ENCODE measurements at places on chromosomes 7 and 10.

DNA sequence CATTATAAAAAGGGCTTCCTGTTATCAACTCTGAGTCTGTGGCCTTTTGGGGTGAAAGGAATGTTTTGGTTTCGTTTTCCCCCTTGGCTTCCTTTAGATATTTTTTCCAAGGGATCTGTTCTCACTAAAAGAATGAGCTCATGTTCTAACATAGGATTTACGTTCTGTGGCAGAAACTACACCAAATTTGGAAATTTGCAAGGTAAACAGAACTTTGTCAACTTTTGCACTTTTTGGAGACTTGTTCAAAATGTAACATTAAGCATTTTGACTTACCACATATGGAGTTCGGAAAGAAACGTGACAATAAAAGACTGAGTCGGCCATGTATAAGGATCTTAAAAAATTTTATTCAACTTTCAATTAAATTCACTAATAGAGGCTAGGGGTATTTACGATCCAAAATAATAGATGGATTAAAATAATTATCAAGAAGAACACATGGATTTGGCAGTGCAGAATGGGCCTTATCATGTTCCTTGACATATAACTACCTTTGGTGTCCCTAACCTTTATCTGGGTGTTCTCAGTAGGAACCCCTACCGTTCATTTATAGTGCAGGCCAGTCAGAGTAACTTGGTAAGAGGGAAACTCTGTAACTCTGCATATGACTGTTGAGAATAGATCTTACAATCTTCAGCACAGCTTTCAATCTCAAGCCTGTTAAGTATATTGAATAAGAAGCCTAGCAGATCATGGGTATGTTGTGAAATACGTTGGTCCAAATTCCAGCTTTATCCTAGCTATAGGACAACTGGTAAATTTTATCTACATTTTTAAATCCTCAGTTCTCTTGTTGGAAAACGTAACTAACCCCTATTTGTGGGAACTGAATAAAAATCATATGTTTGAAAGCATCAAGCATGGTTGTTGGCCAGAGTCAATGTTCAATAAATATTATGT lies 11.8 kb downstream of the CPED1 start:
- DNase-seq: peak; percentile 86

DNA sequence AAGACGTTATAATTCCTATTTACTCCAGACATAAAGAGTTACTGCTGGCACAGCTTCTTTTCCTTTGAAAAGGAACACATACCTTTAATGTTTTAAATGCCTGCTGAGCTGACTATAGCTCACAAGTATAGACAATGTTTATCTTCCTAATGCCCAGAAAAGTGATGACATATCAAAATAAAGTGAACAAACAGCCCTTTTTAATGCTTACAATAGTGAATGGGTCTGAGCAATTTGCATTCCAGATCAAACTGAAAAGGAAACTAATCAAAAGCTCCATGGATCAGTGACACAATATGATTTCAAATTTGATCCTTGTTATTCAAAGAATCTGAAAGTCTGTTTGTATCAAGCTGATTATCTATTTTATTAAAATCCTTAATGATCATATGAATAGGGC lies 233.6 kb upstream of the SEMA3E start:
- DNase-seq: peak; percentile 20

DNA sequence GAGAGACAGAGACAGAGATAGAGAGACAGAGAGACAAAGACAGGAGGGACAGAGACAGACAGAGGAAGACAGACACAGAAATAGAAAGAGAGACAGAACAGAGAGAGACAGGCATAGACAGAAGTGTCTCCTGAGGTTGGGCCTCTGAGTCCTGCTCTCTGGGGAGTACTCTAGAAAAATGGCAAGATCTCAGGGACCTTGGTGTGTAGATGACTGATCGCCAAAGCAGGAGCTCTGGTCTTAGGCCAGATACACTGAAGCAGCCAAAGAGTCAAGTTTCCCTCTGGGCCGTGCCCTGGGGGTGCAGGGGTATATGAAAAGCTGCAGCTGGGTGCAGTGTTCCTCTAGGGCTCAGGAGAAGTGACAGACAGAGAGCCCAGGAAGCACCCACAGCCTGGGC lies 176.6 kb upstream of the TNS3 start:
- peak; percentile 66 for DNase-seq

GRCh38 chr7:72309476-72309875 lies 102.7 kb downstream of the CALN1 start:
- DNase-seq: no peak

DNA sequence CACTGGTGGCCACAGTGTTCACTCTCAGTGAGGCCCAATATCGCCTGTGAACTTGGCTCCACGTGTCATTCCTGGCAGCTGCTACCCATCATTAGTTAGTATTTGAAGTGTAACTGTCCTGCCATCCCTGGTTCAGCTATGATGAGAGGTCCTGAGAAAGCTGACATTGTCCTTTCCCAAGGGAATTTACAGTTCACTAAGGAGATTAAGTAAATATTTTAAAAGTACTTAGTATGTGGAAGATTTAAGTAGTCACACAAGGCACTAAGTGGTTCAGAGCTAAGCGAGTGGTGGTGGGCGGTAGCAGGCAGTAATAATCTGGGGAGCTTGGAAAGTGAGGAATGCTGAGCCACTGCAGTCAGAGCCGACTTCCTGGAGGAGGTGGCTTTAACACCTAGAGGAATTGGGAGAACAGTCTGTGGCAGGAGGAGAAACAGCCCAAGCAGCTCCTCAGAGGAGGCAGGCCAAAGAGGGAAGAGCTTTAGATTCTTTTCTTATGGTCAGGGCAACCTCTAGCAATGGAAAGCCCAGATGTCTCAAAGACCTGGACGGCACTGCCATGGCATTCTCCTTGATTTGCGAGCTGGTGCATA lies 519.7 kb downstream of the LRMDA start:
- DNase-seq: no peak

DNA sequence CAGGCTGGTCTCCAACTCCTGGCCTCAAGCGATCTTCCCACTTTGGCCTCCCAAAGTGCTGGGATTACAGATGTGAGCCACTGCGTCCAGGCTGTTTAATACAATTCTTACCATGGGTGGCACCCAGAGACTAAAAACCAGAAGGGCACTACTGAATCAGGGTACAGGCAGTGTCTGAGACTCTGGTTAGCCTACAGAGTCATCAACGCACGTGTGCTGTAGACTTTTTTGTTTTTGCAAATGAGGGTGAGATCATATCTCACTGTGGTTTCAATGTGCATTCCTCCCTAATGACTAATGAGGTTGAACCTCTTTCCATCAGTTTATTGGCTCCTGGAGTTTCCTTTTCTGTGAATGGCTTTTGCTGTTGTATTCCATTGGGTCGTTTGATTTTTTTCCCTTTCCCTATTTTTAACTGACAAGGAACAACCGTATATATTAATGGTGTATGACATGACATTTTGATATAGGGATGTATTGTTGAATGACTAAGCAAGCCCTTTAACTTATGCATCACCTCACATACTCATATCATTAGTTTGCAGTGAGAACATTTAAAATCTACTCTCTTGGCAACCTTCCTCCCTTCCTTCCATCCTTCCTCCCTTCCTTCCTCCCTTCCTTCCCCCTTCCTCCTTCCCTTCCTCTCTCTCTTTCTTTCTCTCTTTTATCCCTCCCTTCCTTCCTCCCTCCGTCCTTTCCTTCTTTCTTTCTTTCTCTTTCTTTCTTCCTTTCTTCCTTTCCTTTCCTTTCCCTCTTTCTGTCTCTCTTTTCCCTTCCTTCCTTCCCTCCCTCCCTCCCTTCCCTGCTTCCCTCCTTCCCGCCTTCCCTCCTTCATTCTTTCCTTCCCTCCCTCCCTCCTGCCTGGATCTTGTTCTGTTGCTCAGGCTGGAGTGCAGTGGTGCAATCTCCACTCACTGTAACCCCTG lies 9.3 kb upstream of the TMEM270 start:
- peak; percentile 97 for DNase-seq

DNA sequence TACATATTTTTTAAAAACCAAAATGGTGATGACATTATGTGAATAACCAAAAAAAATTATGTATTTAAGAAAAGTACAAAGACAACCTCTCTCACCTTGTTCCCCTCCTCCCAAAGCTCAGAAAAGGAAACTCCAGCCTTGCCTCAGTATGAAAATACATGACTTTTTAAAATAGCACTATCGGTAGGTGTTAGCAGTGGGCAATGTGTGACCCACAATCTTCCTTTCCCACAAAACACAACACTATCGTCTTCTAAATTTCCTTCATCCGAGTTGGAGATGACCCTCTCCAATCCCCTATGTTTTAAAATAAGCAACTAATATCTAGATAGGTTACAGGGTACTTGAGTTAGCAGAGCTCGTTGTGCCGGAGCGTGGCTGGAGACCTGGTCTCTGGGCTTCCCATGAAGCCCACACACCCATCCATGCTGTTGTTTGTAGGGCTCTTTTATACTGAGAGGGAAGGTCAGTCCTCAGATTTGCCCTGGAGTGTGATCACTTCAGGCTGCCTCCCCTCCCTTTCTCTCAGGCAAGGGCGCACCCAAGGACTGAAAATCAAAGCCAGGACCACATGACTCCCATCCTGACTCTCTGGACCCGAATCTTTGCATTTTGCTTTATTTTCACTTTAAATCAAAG lies 107.6 kb downstream of the JAZF1 start:
- no peak for DNase-seq

GRCh38 chr10:86958901-86959736 lies 720 bp downstream of the SNCG start:
- DNase-seq: peak; percentile 79

- peak; percentile 82 for DNase-seq
Observed at GRCh38 chr7:134941185-134941900, 45.0 kb upstream of the AGBL3 start.

DNA sequence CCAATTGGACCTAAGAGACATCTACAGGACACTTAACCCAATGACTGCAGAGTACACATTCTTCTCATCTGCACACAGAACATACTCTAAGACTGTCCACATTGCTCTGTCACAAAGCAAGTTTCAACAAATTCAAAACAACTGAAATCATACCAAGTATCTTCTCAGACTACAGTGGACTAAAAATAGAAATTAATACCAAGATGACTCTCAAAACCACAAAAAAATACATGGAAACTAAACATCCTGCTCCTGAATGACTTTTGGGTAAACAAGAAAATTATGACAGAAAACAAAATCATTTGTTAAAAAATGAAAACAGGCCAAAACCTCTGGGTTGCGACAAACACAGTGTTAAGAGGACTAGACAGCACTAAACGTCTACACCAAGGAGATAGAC lies 24.5 kb downstream of the SNX13 start:
- DNase-seq: no peak

- DNase-seq: no peak
Observed at GRCh38 chr10:35299016-35299415, 37.3 kb upstream of the CCNY start.
